ENCODE measurements at places on chromosomes 1 and 21.

- no peak for DNase-seq
Observed at GRCh38 chr1:99507906-99508732, 137.8 kb upstream of the PALMD start.

- DNase-seq: no peak
Observed at GRCh38 chr1:6105218-6105679, 59.6 kb downstream of the KCNAB2 start.

- no peak for DNase-seq
Observed at GRCh38 chr21:28066076-28066475, 926.6 kb downstream of the LTN1 start.

DNA sequence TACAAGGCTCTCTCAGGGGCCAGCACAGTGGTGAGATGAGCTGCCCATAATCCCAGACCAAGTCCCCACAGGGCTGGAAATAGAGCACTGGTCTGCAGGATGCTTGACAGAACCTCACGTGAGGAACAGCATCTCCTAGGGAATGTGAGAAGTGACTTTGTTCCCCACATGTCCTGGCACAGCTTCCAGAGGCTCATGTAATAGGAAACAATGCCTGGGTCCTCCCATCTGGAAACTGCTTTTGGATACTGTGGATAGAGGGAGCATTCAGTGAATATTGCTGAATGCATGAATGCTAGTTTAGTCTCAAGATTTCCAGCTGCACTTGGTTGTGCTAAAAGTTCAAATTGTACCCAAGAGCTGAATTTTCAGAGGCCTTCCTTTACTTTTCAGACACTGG is 146.2 kb downstream of the TNR start:
- no peak for DNase-seq

DNA sequence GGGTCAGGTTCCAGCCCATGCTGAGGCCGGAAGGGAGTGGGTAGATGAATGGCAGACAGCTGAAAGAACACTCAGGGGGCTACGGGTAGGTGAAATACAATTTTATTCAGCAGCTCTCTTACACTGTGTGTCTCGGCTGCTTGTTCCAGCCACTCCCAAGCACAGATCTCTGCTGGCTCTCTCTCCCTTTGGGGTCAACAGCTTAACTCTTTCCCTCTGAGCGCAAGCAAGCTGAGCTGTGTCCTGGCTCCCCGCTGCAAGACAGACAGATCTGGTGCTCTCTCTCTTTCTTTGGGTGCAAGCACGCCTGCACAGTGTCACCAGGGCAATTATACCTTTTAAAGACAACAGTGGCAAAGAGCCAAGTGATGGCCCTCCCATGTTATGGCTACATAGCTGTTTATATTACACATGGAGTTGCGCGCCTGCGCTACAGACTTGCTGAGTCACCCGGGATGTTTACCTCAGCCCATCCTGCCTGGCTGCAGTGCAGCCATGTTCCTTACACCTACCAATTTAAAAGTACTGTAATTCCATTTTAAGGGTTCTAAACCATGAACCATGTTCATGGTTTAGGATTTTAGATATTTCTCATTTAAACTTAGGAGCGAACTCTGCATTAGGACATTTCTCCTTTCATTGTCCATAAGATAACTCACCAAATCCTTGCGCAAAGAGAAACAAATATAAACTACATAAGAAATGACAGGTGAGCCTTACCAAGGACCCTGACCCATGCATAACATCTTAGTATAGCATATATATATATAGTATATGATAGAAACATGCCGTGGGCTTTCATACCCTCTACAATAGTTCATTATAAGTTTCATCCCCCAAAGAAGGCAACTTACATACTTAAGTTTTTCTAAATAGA is 396.5 kb downstream of the SMYD3 start:
- DNase-seq: no peak
